Inflammatory macrophage treated with lipopolysaccharide for 1 hour (primary cell): ENCODE measurements at places on chromosomes 5 and 9.
A peak's percentile ranks its signal among the peaks of the same experiment; 100 is the strongest.

DNA sequence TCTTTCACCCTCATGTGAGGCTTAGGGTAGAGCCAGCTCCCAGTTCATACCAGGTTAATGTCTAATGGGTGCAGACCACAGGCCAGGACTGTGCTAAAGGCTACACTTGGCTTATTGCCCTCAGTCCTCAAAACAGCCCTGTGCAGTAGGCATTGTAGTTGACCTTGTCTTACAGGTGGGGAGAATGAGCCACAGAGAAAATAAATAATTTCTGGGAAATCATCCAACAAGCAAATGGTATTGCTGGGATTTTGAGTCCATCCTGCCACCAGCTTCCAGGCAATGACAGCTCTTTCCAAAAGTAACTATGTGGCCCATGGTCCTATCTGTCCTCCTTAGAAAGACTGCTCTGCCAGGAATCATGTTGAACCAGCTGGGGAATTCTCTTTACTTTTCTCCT is 450.0 kb downstream of the GADD45G start:
- DNase-seq: no peak

- peak; percentile 25 for DNase-seq
These were observed 51.0 kb upstream of the IL17B start for GRCh38 chr5:149429839-149430721.

GRCh38 chr5:80468131-80468530 is 19.8 kb upstream of the FAM151B start:
- peak; percentile 61 for DNase-seq

- no peak for DNase-seq
These were observed 256.9 kb upstream of the ST8SIA4 start for GRCh38 chr5:101160002-101160401.

- DNase-seq: no peak
These were observed 37.0 kb upstream of the OSMR start for GRCh38 chr5:38808666-38809343.

- DNase-seq: no peak
These were observed at the start of gene PHF19 for GRCh38 chr9:120876842-120877240. TSS of gene PHF19 (minus strand) at chr9:120877188. CDS start at chr9:120874741, 2,447 bp downstream.

- DNase-seq: no peak
These were observed 194.5 kb downstream of the ICE1 start for GRCh38 chr5:5617024-5617423.

- DNase-seq: no peak
These were observed 76.5 kb upstream of the GOLM1 start for GRCh38 chr9:86175743-86176456.

DNA sequence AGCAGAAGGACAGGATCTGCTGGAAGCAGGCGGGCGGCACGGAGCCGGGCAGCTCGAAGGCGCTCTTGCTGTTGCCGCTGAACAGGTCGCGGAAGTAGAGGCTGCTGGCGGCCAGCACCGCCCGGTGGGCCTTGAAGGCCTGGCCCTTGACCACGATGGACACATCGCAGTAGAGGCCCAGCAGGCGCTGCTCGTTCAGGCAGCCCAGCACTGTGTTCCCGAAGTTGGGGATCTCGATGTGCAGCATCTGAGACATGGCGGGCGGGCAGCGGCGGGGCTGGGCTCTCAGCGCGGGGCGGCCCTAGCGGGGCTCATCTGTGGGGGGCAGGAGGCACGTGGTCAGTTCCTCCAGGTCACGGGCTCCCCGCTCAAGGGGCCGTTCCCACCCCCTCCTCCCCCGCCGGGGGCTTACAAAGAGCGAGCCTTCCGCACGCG is 44.8 kb downstream of the NACC2 start:
- no peak for DNase-seq

DNA sequence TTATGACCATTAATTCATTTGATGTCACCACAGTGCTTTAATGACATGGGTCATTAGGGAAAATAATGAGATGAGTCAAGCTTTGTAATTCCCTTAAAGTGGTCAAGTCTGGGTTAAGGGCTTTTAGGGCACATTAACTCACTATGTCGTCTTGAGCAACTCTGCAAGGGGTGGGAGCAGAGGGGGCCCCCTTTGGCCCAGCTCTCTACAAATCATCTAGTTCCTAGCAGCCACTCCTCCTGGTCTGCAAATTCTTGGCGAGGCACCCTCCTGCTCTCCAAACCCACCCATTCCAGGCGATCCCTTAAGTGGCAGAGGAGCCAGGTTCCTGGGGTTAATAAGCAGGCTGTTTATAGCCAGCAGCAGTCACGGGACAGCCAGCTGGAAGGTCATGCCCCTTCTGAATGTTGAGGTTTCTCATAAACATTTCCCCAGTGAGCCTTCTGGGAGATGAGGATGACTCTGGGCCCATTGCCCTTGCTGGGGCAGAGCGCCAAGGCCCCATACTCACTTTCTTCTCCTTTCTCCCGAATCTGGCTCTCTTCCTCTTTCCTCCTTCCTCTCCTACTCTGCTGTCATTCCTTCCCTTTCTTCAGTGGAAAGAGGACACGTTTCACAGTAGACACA is 14.3 kb upstream of the GPX3 start:
- DNase-seq: no peak

GRCh38 chr5:9971301-9971700 is 278.4 kb downstream of the ATPSCKMT start:
- DNase-seq: no peak

- DNase-seq: no peak
These were observed 81.5 kb upstream of the AGXT2 start for GRCh38 chr5:35129276-35129675.

GRCh38 chr5:111447822-111448221 is 64.5 kb downstream of the STARD4 start:
- no peak for DNase-seq
